ENCODE measurements at places on chromosomes 1 and 21.

- DNase-seq: no peak
Measured at GRCh38 chr1:22597996-22598395, 34.7 kb downstream of the EPHA8 start.

DNA sequence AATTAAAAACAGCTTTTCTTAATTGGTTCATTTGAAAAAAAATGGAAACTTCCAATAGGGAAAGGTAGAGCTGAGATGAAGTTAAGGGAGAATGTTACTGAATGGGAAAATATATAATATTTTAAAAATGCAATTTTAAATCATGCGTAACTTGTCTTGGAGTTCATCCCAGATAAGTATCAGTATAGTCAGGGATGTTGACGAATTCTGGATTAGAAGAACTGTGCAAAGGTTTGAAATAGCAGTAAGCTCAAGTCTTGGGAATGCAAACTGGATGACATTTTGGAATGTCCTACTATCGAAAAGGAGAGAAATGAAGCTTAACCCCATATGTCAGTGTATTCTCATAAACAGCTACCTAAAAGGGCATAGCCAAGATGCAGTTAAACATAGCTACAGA, 4.0 kb upstream of the ST6GALNAC3 start:
- no peak for DNase-seq

DNA sequence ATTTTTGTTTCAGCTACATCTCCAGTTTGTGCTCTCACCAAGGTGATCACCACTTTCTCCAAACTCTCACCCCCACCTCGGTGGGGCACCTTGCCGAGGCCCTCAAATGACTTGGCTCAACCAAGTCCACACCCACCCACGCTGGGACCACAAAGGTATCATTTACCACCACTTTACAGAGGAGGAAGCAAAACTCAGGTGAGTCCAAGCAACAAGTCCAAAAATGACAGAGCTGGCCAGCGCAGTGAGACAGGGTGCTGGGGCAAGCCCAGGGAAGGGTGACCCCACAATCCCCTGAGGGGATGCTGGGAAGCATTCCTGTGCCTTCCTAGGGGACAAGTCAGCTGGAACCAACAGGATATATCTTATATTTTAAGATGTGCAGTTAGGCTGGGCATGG, 24.7 kb downstream of the SSBP3 start:
- DNase-seq: no peak

GRCh38 chr1:98110674-98111073, 189.8 kb upstream of the DPYD start:
- no peak for DNase-seq
